Tibial nerve (tissue), 4 donors: ENCODE measurements at places on chromosomes 5 and 9. TPM values are rescaled to one million over a fixed set of nuclear protein-coding genes. Genes with fewer than 3 reads are reported as not detected.

C9orf50 gene
- 1.7 TPM for total RNA-seq

DNA sequence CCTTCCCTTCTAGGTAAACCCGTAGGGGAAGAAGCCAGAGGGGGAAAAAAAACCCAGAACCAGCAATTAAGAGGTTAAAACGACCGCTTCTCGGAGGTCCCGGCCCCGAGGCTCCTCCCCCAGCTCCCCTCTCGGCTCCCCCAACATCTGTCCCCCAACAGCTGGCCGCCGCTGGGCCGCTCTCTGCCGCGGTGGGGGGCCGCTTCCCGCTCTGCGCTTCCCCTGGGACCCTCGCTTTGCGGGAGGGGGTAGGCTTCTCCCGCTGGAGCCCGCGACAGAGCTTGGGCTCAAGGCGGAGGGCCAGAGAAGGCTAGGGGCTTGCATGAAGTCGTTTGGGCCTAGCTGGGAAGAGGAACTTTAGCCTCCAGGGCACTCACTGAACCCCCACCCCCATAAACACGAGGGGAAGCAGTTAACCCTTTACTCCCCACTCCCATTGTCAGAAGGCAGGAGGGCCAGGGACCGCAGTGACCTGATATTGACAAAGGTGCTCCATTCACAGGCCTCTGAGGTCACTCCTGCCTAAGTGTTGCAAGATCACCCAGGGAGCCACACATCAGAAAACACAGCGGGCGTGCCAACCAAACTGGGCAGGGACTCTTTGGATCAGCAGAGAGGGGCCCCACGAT, 7.5 kb downstream of the LHX6 start:
- DNase-seq = no peak

DNA sequence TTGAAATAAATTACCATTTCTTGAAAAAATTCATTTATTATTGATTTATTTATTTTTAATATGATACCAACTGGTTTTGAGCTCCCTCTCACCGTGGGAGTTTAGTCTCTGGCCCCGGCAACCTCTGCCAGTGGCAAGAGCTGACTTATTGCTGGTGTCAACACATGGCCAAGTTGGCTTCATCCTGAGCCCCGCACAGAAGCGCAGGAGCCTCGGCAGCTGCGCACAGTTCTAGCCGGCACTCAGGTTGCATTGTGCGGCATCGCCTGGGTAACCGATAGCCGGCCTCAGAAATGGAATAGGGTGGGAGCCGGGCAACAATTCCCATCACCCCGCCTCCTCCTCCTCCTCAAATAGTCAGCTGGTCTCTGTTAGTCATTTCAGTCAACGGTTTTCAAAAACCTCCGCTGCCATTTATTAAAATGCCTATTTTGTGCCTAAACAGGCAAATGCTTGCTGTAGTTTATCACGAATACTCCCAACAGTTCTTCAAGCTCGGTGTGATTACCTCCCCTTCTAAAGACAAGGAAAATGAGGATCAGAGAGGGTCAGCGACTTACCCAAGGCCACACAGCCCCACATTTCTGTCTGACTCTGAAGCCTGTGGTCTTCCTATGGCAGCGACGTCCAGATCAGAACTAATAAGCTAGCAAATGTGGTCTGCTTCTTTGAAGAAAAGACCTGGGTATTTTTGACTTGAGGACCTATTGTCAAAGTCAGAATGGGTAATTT, 15.7 kb upstream of the MSX2 start:
- DNase-seq = no peak

DNA sequence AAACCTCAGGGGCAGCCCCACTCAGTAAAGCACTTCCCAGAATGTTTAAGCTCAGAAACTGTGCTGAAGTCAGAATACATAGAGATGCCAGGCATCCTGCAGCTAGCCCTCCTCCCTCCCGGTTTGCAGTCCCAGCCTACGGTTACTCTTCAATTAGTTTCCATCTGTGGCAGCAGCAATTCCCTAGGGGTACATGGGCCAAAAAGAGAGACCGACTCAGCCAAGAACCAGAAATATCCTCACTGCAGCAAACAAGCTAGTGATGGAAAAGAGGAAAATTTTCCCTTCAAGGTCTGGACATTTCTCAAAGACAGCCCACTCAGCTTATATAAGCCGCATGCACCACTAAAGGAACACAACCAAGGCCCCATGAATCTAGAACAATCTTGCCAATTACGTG, 89.1 kb upstream of the PPP2R2B start:
- DNase-seq = no peak

DNA sequence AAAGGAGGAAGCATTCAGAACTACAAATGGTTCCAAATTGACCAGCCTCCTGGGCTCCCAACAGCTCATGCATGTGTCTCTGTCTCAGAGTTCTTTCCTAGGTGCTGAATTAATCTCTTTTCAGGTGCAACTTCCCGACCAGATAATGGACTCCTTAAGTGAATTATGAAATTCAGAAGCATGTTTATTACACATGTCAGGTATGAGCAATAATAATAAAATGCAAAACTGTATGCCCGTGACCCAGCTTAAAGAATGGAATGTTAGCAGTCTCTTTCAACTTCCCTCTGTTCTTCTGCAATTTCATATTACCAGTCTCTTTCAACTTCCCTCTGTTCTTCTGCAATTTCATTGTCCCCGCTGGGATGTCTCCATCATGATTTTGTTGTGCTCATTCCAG, 60.4 kb downstream of the FBXL7 start:
- no peak for DNase-seq

DNA sequence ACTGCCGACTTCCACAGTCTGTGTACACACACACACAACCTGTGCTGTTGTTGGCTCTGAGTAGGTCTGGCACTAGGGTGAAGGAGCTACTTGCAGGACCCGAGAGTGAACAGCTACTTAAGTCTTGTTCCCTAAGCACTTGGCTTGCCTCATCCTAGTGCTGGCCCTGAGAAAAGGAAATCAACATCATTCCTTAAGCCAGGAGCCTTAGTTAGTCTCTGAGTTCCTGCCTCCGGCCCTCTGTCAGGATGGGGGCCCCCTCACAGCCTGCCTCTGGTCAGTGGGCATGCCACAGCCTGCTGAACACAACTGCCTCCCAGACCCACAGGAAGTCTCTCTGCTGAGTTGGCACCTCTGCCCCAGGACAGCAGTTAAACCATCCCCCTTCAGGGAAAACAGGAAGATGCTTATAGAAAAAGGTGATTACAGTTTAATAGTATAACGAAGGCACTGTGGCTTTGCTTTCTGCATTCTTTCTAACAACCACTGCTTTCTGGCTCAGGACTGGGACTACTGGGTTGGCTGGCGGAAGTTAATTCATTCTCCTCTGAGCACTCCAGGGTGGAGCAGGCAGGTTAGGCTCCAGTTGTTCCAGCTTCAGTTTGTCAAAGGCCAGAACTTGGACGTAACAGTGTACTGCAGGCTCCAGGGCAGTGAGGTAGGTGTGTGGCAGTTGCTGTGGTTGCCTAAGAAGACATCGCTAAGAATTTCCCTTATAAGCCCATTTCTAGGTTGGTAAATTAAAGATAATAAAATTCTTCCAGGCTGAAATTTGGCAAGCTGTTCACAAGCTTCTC, 2.8 kb downstream of the MAMDC2 start:
- no peak for DNase-seq

- peak; percentile 35 for DNase-seq
These were observed 226.6 kb downstream of the SNX18 start for GRCh38 chr5:54743997-54744788.

- DNase-seq = no peak
These were observed 6.6 kb upstream of the RNF20 start for GRCh38 chr9:101527066-101527465.

NEUROG1 gene
- not detected for total RNA-seq

GRCh38 chr5:141969783-141970771, 1.2 kb downstream of the RNF14 start:
- DNase-seq = no peak

EPB41L4A gene
- 38.1 TPM for total RNA-seq

- no peak for DNase-seq
These were observed 889.7 kb downstream of the CDH9 start for GRCh38 chr5:26148569-26149107.

DNA sequence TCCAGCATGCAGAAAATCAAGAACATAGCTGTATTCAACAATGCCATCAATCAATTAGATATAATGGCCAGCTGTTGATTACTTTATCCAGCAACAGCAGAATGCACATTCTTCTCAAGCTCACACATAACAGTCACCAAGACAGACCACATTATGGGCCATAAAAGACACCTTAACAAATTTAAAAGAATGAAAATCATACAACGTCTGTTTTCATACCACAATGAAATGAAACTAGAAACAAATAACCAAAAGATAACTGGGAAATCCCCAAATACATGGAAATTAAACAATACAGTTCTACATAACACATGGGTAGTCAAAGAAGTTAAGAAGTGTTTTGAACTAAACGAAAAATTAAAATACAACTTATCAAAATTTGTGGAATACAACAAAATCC, 130.9 kb upstream of the GNA14 start:
- DNase-seq = no peak

TAF11L13 gene
- total RNA-seq = not detected

DNA sequence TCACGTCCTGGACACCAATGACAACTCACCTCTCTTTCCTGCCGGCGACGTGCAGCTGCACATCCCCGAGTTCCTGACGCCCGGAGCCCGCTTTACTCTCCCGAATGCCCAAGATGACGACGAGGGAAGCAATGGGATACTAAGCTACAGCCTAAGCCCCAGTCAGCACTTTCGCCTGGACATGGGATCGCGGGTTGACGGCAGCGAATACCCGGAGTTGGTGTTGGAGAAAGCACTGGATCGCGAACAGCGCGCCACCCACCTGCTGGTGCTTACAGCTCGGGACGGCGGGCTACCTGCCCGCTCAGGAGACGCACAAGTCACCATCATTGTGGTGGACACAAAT, 1.1 kb downstream of the PCDHAC1 start:
- DNase-seq = no peak

GRCh38 chr5:143192191-143192900, 211.1 kb downstream of the NR3C1 start:
- no peak for DNase-seq

EEIG1 gene
- total RNA-seq = 49.6 TPM

DNA sequence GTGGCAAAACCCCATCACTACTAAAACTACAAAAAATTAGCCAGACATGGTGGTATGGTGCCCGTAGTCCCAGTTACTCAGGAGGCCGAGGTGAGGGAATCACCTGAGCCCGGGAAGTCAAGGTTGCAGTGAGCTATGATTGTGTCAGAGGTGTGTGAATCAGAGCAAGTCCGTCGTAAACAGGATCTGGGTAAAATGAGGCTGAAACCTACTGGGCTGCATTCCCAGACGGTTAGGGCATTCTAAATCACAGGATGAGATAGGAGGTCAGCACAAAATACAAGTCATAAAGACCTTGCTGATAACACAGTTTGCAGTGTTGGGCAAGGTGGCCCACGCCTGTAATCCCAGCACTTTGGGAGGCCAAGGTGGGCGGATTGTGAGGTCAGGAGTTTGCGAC, 1.9 kb upstream of the CLTB start:
- no peak for DNase-seq

DNA sequence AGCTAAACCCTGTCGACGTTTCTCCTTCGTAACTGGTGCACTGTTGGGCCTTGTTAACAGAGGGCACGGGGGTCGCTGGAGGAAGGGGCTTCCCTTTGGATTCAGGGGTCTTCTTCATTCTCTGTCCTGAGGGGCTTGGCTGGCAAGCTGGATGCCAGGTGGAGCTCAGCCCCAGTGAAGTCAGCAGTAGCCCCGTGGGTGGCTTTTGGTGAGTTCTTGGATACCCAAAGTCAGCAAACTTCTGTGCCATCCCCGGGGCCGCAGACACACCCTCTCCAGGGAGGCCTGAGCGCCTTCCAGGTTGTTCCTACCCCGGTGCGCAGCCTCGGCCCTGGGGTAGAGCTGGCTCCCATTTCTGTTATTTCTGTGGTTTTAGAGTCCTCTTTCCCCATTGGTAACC, 12.3 kb upstream of the OBP2A start:
- no peak for DNase-seq

- DNase-seq = no peak
These were observed 2.6 kb downstream of the SLC35A4 start for GRCh38 chr5:140567136-140567818.

SLC44A1 gene
- total RNA-seq = 74.9 TPM

DNA sequence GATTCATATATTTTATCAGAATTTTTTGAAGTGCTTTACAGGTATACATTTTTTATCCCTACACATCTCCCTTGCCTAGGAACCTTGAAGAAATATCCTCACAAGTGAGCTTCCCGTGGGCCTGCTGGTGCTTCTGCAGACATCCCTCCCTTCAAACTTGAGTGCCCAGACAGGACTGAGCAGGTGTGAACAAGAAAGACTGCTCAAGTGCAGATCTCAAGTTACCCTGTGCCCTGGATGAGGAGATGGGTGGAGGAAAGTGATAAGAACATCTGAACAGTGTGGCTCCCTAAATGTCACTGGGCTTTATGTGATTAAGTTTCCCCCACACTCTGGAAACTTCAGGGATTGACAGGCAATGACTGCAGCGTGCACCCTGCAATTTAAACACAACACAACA, 209.8 kb downstream of the TLE1 start:
- DNase-seq = no peak
